ENCODE measurements at places on chromosomes 7 and 10.
A peak's percentile ranks its signal among the peaks of the same experiment; 100 is the strongest.

- no peak for DNase-seq
Measured at GRCh38 chr7:126578338-126578737, 674.4 kb downstream of the GRM8 start.

- no peak for DNase-seq
Measured at GRCh38 chr10:5338010-5338409, 26.8 kb upstream of the UCN3 start.

DNA sequence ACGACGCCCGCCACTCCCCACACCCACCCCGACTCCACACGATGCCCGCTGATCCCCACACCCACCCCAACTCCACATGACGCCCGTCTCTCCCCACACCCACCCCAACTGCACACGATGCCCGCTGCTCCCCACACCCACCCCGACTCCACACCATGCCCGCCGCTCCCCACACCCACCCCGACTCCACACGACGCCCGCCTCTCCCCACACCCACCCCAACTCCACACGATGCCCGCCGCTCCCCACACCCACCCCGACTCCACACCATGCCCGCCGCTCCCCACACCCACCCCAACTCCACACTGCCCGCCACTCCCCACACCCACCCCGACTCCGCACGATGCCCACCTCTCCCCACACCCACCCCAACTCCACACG, 317.0 kb downstream of the DNAJB6 start:
- no peak for DNase-seq

DNA sequence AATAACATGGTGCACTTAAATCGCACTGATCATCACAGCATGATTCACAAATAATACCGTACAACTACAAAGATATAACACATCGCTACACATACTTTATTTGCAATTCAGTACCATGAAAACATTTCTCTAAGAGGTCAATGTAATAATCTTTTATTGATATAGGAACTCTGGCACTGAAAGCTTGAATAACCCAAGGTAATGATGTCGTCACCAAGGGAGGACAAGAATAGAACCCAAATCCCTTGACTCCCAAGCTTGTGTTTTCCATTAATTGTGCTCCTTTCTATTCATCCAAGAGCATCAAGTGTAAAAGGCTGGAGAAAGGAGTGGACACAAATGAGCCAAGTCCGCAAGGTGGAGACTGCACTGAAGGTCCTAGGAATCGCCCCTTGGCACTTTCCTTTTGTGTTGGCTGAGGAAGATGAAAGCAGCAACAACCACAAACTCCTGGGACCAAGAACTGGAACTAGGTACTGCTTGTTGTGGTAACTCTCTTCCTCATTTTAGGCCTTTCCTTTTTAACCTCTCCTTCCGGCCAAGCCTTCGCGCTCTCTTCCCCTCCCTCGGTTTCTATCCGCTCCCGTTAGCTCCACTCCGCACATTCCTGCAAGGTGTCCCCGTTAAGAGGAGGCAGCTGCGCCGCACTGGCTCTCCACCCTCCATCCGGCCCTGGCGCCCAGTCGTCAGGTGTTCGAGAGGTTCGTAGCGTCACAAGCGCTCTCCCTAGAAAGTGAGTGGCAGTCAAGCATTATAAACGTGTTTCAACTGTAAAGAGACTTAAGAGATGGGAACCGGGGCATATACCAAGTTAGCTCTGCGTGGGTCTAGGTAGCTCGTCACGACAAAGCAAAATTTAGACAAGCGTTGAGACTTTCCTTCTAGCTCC, 1.0 kb upstream of the CBLL1 start:
- DNase-seq = peak; percentile 68

DNA sequence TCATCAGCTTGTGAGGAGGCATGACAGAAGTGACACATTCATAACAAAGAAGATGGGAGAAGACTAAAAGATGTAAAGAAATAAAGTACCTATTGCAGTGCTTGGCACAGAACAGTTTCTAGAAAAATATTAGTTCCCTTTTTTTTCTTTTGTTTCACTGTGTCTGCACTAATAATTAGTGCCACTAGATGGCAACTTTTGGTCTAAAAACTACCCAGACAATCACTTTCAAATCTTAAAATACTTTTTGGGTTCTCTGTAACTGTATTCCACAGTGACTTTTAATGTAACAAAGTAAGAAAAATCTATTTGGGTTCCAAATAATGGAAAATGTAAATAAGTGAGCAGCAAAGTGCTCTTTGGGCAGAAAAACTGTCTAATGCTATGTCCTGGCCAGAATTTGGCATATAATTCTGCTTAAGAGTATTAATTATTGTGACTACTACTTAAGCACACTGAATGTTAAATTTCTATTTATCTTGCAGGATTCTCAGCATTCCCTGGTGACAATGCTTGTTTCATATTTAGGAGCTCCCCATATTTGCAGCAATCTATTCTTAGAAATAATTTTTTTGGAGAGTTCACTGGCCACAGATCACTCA, 134.8 kb upstream of the KIF5B start:
- DNase-seq = peak; percentile 10

DNA sequence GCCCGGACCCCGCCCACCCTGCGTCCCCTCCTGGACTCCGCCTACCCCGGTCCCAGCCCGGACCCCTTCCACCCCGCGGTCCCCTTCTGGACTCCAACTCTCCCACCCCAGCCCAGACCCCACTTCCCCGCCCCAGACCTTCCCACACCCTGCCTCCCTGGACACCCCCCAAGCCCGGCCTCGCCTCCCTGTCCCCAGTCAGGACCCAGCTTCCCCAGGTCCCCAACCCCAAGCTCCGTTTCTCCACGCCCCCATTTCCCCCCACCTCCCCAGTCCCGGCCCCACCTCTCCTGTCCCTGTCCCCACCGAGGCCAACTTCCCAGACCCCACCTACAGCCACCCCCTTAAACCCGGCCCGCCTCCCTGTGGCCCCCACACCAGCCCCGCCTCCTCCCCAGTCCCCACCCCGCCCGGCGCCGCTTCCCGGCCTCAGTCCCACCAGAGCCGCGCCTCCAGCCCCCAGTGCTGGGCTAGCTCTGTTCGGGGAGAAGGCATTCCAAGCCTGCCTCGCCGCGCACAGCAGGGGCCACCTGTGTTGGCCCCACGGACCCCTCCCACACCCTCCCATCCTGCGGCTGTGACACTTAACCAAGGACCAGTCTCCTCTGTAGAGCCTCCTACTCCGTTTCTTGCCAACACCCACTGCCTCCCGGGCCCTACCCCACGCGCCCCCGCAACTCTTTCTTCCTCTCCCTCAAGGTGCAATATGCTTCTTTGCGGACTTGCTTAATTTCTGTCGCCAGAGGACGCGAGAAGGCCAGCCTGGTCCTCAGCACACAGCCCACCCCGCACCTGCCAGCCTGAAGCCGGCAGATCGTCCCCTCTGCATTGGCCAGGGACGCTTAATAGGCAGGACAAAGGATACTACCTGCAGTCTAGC, 736 bp upstream of the ITIH5 start:
- no peak for DNase-seq

DNA sequence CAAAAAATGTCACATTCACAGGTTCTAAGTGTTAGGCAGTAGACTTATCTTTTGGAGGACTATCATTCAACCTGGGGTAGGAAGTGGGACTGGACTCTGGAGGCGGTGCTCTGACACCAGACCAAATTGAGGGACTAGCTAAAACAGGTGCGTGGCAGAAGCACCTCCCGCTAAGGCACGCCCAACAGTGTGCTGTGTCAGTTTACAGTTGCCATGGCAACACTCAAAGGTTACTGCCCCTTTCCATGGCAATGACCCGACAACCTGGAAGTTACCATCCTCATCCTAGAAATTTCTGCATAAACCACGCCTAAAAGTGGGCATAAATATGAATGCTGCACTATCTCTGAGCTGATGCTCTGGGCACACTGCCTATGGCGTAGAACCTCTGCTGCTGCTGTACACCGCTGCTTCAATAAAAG, 14.0 kb upstream of the BLNK start:
- no peak for DNase-seq

GRCh38 chr10:86411281-86411841, 44.8 kb upstream of the GRID1 start:
- no peak for DNase-seq

- no peak for DNase-seq
Measured at GRCh38 chr7:253581-254336, 36.2 kb upstream of the FOXL3 start.

DNA sequence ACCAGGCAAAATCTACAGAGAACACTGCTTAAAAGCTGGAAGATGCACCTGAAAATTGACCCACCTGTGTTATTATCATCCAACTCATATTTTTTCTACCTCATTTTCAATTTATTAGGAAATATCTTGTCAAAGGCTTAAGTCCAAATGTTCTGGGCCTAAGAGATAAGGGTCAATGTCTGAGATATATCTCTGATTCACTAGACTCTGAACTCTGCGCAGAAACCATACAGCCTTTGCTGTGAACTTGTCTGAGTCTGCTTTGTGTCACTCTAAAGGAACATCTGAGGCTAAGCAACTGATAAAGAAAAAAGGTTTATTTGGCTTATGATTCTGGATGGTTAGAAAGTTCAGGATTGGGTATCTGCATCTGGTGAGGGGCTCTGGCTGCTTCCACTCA, 3.7 kb downstream of the PON1 start:
- no peak for DNase-seq

GRCh38 chr7:122070834-122071233, 73.2 kb downstream of the AASS start:
- no peak for DNase-seq

GRCh38 chr10:68087685-68088401, 12.8 kb upstream of the HERC4 start:
- DNase-seq = no peak

DNA sequence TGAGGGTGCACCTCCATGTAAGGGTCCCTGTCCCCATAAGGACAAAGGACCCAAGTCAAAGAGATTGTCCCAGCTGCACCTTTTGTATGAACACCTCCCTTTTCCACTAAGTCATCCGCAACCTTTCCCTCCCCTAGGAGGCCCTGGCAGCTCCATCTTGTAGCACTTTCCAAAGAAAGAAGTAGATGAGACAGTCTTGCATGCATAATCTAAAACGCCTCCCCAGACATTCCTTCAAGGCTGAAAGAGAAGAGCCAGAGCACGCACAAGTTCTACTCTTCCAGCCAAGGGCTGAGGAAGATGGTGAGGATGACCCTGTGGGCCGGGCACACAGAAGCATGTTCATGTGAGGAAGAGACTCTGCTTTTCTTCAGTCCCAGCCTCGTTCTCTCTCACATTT, 194.4 kb downstream of the TNS3 start:
- no peak for DNase-seq

GRCh38 chr7:131501930-131502685, 54.3 kb downstream of the PODXL start:
- no peak for DNase-seq

DNA sequence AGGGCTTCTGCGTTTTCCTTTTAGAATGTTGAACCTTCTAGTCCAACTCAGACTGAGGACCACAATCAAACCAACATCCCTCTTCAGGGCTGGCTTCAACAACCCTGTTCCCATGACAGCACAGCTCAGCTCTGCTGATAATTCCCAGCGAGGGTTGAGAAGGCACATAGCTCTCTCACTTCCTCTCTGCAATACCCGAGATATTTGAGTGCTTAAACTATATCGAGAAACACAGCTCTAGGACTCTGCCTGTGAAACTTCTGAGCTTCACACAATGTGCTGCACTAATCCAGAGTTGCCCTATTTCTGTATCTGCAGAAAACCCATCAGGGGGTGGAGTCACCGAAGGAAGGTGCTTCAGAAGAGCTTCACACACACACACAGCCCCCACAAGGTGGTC, 1.6 kb upstream of the ADARB2 start:
- DNase-seq = no peak

DNA sequence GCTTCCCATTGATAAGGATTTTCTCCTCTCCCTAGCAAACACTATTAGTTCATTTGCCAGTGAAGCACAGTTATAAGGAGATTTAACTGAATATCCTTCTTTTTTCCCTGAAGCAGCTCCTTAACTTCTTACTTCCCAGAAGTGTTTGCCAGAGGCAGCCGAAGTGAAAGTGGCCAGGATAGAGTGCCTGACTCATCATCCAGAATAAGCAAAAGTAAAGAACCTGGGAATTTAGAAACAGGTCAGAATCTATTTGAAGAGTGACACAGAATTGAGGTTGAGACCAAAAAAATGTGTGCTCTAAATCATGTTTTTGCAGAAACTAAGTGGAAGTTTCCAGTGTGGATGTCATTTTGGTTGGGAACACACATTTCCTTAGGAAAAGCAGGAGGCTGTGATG, 249.6 kb upstream of the VWC2 start:
- DNase-seq = no peak

DNA sequence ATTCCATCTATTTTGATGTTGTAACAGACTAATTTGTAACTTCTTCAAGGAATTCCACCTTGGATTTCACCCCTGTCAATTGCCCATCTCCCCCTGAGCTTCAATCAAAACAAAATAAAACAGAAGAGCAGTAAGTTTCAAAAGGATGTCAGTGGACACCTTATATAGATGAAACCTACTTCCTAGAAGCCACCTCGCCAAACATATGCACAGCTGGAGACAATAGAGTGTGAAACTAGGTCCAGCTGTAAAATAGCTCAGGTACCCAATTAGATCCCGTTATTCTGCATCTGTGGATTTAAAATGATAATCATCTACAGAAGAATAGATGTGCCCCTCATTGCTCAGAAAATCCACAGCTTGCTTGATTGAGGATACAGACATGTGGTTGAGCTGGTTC, 598.6 kb downstream of the SH2D4B start:
- DNase-seq = no peak

- no peak for DNase-seq
Measured at GRCh38 chr10:112782200-112782907, 167.7 kb upstream of the TCF7L2 start.

DNA sequence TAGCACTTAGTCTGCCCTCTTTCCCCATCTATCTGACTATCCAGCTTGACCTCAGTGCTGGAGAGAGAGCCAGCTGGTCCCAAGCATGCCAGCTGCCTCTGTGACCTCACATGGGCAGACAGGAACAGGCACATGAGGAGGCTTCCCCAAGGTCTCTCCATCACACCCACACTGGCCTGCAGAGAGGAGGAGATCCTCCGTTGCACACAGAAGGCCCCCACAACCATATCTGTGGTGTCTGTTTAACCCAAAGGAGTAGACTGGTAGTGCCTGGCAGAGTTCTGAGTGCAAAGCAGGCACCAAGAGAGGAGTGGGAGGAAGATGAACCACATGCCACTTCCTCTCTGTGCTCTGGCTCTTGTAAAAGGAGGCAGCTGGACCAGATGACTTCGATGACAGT, 4.8 kb upstream of the ANK3 start:
- no peak for DNase-seq

GRCh38 chr10:126504063-126504760, 115.9 kb upstream of the ADAM12 start:
- DNase-seq = peak; percentile 4
